Sciatic nerve (tissue), 2 donors: ENCODE measurements at places on chromosomes 11 and 22. TPM values are rescaled to one million over a fixed set of nuclear protein-coding genes. Genes with fewer than 3 reads are reported as not detected.

Gene ROBO4
- 34.4 TPM for total RNA-seq

Gene SMIM35
- total RNA-seq, result not detected

Gene PAMR1
- 15.6 TPM for total RNA-seq

GRCh38 chr11:93432247-93432646 is 101.7 kb downstream of the DEUP1 start:
- no peak for DNase-seq

DNA sequence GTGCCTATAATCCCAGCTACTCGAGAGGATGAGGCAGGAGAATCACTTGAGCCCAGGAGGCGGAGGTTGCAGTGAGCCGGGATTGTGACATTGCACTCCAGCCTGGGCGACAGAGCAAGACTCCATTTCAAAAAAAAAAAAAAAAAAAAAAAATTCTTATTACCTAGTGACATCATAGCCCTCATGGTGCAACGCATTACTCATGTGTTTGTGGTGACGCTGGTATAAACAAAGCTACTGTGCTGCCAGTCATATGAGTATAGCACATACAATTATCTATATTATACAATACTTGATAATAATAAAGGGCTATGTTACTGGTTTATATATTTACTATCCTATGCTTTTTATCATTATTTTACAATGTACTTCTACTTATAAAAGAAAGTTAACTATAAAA is 41.2 kb downstream of the OR2AT4 start:
- no peak for DNase-seq

DNA sequence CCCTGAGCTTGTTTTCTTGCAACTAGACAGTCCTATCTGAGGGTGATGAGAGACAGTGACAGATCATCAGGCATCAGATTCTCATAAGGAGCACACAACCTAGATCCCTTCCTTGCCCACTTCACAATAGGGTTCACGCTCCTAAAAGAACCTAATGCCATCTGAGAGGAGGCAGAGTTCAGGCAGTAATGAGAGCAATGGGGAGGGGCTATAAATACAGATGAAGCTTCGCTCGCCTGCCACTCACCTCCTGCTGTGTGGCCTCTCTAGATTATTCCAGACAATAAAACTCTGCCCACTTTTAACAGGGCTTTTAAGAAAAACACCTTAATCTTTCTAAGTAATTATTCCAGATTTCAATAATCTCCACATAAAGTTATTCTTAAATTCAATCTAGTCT is 43.9 kb upstream of the PAK1 start:
- no peak for DNase-seq
